Activated T-helper 17 cell treated with anti-CD3 and anti-CD28 coated beads, Interleukin-2, amount 50 U/mL, for 72 hours (primary cell): ENCODE measurements at places on chromosomes 7 and 10. TPM values are rescaled to one million over a fixed set of nuclear protein-coding genes. Genes with fewer than 3 reads are reported as not detected.

- ATAC-seq = no peak
Observed at GRCh38 chr10:71268247-71268691, 50.8 kb upstream of the SLC29A3 start.

GRCh38 chr7:131557652-131558385 is 1.4 kb upstream of the PODXL start:
- ATAC-seq = no peak

DNA sequence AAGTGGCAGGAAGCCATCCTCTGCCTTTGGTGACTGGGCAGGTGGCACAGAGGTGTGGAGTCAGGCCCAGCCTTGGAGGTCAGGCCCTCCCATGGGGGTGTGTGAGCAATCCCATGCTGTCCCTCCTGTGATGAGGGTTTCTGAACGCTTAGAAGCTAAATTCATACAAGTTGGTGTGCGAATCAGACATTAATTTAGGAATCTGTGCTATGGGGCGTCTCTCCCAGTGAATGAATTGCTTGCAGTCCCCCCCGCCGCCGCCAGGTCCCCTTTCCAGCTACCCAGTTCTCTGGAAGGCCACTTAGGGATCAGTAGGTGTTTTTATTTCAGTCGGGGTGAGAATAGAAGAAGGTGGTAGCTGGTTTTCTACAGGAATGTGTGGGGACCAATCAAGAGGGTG is 37.5 kb downstream of the LRRC18 start:
- no peak for ATAC-seq

- no peak for ATAC-seq
Observed at GRCh38 chr7:113768387-113768786, 150.4 kb downstream of the PPP1R3A start.

DNA sequence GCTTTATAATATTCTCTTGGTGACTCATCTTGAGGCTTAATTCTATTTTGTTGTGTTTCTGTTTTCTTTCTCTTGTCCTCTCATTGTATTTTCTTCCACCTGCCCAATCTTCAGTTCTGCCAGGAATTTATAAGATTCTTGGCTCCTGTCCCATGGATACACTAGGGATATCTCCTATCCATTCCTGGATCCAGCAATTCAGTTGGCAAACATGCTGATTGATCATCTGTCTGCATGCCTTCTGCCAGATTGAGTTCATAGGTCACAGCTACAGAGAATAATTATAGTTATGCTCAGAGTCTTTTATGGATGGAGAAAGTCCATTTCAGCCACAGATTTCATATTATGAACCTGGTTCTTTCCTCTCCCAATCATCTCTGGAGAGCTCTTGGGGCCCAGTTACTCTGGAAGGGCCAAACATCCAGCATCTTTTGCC is 140.4 kb upstream of the MAGI2 start:
- no peak for ATAC-seq

- no peak for ATAC-seq
Observed at GRCh38 chr7:90474284-90475210, 5.1 kb downstream of the PTTG1IP2 start.

DNA sequence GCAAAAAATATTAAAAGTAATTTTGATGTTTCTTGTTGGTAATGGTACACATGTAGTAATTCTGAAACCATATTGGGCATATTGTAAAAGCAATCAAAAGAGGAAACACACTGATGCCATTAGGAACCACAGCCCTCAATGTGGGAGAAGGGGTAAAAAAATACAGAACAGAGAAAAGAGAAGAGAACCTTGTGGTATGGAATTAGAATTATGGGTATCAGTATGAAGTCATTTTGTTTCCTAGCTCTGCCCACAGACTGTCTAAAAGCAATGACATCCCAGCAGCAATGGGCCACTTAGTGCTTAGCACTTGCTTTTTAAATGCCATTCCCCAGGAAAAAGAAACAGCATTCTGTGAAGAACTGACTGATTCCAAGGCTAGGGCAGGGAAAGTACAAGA is 61.5 kb downstream of the CPVL start:
- ATAC-seq = peak; percentile 9

- no peak for ATAC-seq
Observed at GRCh38 chr7:3923307-3923918, 622.4 kb downstream of the SDK1 start.

DNA sequence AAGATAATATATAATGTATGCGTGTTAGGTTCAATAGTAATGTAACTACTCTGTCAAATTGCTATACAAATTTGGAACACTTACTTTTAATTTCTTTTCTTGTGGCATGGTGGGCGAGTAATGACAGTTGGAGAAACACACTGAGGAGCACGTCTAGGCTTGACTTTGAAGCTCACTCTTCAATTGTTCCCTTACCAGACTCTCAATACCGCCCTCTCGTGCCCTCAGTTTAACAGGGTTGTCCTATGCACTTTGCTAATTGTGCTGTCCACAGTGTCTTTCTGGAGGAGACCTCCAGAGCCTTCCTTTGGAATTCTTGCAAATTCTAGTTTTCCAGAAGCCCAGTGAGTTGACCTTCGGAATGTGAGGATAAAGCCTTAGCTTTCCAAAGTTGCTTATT is 107.2 kb upstream of the RELN start:
- ATAC-seq = no peak

DNA sequence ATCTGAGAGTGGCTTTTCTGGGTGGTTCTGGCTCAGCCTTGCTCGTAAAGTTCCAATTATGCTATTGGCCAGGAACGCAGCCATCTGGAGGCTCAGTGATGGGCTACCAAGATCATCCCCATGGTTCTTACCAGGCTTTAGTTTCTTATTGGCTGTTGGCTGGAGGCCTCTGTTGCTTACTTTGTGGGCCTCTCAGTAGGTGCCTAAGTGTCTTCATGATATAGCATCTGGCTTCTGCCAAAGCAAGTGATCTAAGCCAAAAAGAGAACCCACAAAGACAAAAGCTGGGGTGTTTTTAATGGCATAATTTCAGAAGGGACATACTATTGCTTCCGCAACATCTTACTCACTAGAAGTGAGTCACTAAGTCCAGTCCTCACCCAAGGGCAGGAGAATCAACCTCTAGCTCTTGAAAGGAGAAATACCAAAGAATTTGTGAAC is 132.0 kb upstream of the MDFIC start:
- peak; percentile 70 for ATAC-seq

DNA sequence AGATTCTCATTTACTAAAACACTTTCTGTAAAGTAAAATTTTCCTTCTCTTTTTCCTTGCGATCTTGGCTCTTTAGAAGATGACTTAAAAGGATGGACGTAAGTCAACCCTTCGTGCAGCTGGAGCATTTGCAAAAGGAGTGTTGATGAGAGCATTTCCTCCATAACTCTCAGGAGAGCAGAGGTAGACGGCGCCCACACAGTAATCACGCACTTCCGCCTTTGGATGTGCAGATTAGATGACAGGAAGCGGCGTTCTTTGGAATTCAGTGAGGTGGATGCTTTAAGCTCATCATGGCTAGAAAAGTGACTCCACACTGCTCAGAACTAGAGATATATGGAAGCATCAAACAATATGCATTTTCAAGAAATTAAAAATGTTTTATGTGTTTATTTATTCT is 43.0 kb upstream of the NPS start:
- ATAC-seq = no peak

GRCh38 chr10:99779335-99779734 is 3.1 kb upstream of the ABCC2 start:
- no peak for ATAC-seq

DNA sequence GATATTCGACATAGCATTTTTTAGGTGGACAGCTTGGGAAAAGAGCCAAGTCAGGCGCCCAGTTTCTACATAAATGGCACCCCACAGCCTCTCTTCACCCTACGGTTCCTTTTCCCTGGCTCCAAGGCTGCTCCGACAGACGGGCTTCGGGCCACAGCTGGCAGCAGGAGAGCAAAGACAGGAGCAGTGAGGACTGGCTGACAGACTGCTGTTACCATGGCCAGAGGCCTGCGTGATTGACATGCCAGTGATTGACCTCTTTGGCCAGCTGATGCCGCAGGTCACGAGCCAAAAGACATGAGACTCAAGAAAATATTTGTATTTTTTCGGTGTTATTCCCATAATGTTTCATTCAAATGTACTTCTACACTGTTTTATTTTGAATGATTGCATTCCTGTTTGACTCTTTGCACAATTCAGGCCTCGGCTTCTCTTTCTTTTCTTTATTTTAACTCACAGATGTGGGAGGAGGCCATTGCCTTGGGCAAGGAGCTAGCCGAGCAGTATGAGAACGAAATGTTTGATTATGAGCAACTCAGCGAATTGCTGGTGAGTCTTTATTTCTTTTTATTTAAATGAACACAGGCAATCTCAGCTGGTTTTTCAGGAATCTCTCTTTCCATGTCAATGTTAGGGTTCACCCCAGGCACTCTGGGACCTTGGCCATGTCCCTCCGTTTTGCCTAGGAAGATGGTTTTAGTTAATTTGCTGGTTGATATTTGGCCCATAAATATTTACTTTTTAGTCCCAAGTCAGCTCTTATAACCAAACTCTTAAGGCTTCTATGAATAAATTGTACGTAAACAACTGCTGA is 146.3 kb upstream of the NPS start:
- ATAC-seq = no peak

DNA sequence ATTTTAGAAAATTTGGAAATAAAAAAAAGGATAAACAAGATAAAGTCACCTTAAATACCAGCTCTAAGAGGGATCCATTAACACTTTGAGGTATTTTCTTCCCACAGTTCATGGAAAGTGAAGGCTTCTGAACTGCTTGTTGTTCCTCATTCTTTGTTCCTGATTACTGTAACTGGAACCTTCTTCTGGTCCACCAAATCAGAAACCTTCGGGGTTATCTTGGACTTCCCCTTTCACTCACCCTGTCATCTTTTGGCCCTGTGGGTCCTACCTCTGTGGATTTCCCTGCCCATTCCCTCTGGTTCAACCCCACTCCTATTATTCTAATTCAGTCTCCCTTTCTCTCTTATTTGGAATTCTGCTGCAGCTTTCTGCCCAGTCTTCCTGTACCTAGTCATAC is 116.5 kb upstream of the PRPS1L1 start:
- no peak for ATAC-seq

DNA sequence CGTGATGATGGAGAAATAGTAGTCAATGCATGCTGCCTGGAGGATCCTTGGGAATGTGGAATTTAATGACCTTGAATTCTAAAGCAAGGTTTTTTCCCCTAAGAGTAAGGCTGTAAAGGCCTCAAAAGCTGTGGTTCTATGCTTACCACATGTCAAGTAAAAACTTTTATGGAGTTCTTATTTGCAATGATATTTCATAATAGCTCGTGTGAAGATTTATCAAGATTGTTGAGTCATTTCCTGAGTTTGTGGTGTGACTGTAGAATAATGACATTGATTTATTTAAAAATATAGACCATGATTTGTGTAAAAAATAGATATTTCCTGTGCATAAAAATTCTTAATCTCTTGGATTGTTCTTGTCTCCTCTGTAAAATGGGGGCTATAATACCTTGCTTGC is 67.5 kb upstream of the SORCS1 start:
- no peak for ATAC-seq

DNA sequence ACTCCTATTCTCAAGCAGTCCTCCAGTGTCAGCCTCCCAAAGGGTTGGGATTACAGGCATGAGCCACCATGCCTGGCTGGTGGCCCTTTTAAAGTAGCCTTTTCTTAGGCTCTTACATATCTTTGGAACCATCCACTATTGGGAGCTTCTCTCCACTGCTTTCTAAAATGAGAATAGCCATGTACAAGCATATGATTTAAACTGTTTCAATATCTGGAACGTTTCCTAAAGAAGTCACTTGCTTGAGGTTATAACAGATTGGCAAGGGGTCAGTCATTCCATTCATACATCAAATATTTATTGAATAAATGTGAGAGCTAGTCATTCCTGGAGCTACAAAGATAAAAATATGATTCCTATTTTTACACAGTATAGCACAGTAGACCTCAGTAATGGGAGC is 97.4 kb upstream of the LRGUK start:
- no peak for ATAC-seq

DNA sequence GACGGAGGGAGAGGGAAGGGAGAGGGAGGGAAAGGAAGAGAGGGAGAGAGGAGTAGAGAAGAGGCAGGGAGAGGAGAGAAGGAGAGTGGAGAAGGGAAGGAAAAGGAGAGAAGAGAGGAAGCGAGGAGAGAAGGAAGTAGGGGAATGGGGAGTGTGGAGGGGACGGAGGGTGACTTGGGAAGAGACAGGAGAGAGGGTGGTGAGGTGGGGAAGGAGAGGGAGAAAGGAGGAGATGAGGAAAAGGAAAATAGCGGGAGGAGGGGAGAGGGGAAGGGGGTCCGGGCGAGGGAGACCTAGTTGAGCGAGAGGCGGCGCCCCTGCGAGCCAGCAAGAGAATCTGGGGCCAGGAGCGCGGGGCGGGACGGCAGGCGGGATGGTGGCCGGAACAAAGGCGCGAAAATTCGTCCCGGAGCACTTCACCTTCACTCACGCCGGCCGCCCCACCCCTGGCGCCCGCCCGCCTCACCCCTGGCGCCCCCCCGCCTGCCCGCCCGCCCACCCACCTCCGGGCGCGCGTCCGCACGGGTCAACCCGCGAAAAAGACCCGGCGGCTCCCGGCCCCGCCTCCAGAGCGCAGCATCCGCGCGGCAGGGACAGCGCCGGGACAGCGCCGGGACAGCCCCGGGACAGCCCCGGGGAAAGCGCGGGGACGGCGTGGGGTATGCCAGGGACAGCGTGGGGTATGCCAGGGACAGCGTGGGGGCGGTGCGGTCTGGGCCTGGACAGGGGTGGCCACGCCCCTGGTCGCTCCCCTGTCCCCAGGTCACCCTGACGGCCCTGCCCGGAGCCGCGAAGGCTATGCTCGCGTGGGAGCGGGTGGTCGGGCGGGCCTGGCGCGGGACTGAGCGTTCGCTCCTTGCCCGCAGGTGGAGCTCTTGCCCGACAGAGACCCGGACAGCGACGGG is 4.2 kb downstream of the VSTM2A start:
- no peak for ATAC-seq

- ATAC-seq = no peak
Observed at GRCh38 chr7:131190146-131190545, 137.5 kb upstream of the MKLN1 start.

DNA sequence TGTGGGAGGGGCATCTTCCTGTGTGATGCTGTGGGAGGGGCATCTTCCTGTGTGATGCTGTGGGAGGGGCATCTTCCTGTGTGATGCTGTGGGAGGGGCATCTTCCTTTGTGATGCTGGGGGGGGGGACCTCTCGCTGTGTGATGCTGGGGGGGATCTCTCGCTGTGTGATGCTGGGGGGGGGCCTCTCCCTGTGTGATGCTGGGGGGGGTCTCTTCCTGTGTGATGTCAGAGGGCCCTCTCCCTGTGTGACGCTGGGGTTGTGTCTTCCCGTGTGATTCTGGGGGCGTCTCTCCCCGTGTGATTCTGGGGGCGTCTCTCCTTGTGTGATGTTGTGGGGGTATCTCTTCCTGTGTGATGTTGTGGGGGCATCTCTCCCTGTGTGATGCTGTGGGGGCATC is 27.9 kb upstream of the DPYSL4 start:
- ATAC-seq = no peak

GRCh38 chr10:102289356-102289755 is 44.0 kb downstream of the GBF1 start:
- no peak for ATAC-seq

Gene ARMS2
- not detected for total RNA-seq

Gene PPP1R17
- total RNA-seq = not detected

Gene TMEM139
- total RNA-seq = 0.86 TPM

Gene LIPK
- total RNA-seq = not detected

Gene EVX1
- not detected for total RNA-seq

Gene A1CF
- not detected for total RNA-seq
